Mesenteric fat pad (tissue), 1 donor: ENCODE measurements at places on chromosomes 4 and X. TPM values are rescaled to one million over a fixed set of nuclear protein-coding genes. Genes with fewer than 3 reads are reported as not detected.

EIF4E gene
- 78.9 TPM for total RNA-seq

AREG gene
- total RNA-seq: 41.0 TPM

ABCG2 gene
- total RNA-seq: 1.7 TPM

MAGEB1 gene
- total RNA-seq: not detected

TEX11 gene
- not detected for total RNA-seq

SMPX gene
- total RNA-seq: not detected

ARMCX5 gene
- 6.7 TPM for total RNA-seq

SCML2 gene
- 2.1 TPM for total RNA-seq

PARM1 gene
- total RNA-seq: 27.5 TPM
